ENCODE measurements at places on chromosomes 5 and 9.

- no peak for DNase-seq
Measured at GRCh38 chr9:14529054-14529453, 164.2 kb downstream of the ZDHHC21 start.

GRCh38 chr5:154465169-154465568, 12.9 kb downstream of the HAND1 start:
- DNase-seq = no peak

GRCh38 chr5:138096997-138097828, 13.4 kb downstream of the WNT8A start:
- no peak for DNase-seq

DNA sequence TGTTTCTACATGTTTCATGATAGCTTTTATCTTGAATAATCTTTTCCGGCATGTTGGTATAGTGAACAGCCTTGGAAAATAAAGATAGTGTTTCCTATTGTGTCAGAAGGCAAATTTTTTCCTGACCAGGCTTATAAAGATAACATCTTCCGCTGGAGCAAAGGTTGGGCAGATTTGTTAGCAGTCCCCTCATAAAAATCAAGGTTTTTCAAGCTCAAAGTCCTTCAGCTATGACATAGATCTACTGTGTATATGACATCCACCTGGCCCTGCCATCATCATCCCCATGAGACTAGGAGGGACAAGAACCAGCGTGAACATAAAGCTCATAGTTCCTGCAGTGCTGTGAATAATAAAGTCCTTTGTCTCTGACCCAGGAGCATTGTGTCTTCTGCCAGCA, 30.4 kb upstream of the OTULINL start:
- DNase-seq = no peak

DNA sequence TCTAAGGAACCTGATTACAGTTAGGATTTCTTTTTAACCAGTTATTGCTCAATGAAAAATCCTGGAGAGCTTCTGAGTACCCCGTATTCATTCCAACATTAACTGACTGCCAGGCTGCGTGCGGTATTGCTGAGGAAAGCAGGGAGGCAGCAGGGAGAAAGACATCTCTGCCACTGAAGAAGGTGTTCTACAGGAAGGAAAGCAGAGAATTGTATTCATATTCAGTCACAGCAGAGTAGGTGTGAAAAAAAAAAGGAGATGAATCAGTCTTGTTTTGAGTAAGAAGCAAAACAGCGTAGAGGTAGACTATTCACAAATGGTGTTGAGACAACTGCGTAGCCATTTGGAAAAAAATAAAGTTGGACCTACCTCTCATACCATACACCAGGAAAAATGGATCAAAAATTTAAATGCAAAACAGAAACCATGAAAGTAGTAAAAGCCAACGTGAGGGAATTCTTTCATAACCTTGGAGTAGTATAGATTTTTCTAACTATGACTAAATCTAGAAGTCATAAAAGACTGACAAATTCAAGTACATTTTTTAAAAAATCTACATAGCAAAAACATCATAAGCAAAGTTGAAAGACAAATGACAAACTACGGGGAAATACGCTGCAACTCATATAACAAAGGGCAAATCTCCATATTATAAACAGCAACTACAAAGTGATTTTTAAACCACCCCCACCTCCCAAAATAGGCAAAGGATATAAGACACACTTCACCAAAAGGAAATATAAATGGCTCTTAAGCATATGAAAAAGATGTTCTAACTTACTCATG, 9.9 kb upstream of the NR4A3 start:
- no peak for DNase-seq

- no peak for DNase-seq
Measured at GRCh38 chr5:120368923-120369715, 95.0 kb upstream of the PRR16 start.

- no peak for DNase-seq
Measured at GRCh38 chr9:9392755-9393154, 1220.0 kb downstream of the PTPRD start.

GRCh38 chr5:143796753-143797152, 15.2 kb upstream of the HMHB1 start:
- DNase-seq = no peak

- peak; percentile 41 for DNase-seq
Measured at GRCh38 chr5:68285851-68286611, 70.5 kb downstream of the PIK3R1 start.

DNA sequence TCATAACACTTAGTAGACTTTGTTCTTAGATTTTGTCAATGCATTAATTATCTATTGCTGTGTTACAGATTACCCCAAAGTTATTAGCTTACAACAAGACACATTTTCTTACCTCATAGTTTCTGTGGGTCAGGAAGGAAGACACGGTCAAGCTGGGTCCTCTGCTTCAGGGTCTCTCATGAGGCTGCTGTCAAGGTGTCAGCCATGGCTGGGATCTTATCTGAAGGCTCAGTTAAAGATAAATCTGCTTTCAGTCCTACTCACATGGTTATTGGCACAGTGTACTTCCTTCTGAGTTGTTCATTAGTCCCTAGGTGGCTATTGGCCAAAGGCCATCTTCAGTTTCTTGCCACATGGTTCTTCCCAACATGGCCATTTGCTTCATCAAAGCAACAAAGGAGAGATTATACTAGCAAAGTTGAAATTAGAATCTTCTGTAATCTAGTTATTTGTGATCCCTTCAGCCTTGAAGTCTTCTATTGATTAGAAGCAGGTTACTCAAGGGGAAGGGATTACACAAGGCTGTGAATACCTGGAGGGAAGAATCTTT, 25.2 kb downstream of the TDRD7 start:
- DNase-seq = no peak

GRCh38 chr5:168837852-168838251, 258.7 kb upstream of the PANK3 start:
- no peak for DNase-seq

DNA sequence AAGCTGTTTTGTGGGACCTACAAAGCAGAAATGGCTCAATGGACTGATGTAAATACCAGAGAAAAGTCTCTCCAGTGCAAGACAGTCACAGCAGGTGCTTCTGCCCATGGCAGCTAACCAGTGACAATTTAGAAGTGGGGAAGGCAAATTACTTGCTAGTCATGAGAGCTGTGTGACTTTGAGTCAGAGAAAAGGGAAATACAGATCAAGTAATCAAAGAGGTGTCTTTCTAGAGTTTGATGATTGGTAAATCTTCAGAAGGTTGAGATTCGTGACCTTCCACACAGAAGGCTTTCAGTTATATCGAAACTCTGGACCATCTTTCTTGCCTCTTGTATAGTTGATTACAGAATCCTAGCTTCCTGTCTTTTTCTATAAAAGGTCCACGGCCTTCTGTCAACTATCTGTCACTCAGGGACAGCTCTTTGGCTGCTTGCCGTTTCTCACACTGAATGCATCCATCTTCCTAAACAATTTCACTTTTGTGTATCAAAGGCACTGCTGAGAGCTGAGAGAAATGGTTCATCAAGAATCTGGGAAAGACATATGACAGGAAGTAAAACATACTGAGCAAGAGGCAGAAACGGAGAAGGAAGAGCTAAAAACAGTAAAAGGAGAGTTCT, 993.9 kb upstream of the ACO1 start:
- no peak for DNase-seq

DNA sequence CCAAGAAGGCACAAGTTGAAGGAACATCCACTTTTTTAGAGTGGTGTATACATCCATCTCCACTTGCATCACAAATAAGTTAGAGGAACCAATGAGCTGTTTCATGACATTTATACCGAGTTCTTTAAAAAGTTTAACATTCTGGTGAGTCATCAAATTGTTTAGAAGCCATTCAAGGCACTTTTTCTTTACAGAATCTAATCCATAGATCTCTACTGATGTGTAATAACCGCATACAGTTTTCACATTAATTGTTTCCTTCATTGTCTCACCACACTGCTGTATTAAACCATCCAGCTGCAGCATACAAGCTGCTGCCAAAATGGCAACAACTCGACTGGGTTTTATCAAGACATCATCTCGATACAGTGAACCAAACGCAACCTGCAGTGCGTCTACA, 744 bp downstream of the GMCL2 start:
- DNase-seq = no peak

GRCh38 chr9:9790216-9790872, 822.5 kb downstream of the PTPRD start:
- no peak for DNase-seq

GRCh38 chr5:118257066-118257465, 731.3 kb downstream of the DTWD2 start:
- DNase-seq = no peak

DNA sequence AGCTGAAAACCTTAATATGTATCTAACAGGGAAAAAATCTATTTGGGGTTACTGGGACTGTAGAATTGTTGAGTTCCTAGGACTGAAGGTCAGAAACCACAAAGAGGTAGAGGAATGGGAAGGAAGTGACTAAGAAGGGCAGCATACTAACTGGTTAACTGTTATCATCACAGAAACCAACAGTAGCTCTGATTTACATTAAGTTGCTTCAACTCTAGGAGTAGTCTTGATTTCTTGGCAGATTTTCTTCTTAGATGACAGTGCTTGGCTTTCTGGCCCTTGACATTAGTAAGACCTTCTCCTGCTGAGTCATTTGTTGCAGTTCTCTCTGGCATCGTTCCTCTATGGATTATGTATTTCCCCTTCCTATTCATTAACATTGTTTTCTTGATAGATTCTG, 116.1 kb upstream of the RASA1 start:
- DNase-seq = peak; percentile 43

Data from AG08396 (cell line).